ENCODE measurements at places on chromosomes 5 and 9.

DNA sequence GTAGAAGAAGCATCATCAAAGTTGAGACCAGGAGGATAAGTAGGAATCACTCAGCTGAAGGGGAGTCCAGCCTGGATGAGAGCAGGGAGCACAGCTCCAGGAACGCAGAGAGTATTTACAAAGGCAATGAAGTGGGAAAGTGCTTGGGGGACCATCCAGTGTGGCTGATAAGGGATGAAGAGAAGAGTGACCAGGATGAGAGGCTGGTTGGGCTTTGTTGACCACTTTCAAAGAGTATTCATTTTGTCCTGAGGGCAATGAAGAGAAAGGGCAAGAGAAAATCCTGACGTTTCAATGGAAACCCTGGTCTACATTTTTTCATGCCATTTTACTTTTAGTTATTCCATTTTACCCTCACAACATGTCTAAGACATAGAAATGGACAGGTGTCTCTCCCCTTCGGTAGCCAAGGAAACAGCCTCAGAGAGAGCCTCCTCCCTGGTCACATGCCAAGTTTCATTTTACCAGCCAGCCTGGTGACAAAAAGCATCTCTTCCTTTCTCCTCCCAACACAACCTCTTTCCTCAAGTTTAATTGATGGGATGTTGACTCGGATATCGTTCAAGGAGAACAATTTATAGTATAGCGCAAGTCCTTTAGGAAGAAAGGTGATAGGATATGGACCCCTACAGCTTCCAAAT lies 492.7 kb upstream of the CLINT1 start:
- DNase-seq: no peak

- DNase-seq: no peak
Measured at GRCh38 chr5:148974642-148975327, 88.1 kb downstream of the SH3TC2 start.

DNA sequence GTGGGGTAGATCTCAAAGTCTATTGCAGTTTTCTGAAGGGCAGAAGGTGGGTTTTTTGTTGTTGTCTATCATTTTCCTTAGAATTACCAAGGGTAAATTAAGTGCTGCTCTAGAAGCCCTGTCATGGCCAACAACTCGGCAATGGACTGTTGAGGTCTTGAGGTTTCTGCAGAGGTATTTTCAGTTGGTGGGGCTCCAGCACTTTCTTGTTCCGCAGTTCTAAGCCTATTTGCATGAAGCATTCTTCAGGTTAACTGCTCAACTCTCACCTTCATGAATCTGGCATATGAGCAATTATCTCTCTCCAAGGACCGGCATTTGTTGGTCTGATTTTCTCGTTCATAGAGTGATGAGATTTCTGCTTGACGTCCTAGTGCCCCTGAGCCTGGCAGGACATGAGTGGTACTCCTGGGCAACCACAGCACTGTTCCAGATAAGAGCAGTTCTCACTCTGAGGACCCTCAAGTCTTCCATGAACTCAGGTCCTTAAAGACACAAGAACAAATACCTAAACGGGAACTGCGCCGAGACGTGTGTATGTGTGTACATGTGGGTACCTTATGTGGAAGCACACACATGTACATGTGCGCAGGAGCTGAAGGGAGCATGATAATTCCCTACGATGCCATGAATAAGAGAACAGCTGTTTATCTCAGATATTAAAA lies 544.5 kb downstream of the CSNK1G3 start:
- DNase-seq: no peak

DNA sequence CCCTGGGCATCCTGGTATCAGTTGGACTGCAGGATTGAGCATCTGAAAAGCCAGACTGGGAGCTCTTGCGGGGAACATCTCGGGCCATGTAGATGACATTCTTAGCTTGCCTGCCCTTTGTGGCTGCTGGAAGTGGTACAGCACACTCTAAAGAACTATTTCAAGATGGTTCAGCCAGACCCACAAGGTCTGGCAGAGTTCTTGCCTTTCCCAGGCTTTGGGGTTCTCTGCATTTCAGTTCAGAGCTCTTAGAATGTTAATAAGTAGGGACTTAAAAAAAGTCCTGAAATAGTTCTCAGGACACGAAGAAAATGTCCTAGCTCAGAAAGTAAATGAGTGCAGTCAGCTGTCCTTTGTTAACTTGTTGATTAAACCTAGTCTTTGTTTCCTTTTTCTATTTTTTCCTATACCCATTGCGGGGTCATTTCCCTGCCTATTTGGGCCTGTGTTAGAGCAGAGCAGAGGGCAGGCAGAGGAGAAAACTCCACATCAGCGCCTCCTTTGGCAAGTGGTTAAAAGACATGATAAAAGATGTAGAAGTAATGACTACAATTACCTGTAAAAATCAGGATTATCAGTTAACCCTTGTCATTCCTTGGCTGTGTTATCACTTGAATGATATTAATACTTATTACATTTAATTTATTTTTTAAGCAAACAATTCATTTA lies 291.5 kb downstream of the ZSWIM6 start:
- no peak for DNase-seq

- no peak for DNase-seq
Measured at GRCh38 chr5:131854134-131854533, 57.3 kb upstream of the FNIP1 start.

- DNase-seq: no peak
Measured at GRCh38 chr5:74294231-74294705, 346.3 kb downstream of the ENC1 start.

DNA sequence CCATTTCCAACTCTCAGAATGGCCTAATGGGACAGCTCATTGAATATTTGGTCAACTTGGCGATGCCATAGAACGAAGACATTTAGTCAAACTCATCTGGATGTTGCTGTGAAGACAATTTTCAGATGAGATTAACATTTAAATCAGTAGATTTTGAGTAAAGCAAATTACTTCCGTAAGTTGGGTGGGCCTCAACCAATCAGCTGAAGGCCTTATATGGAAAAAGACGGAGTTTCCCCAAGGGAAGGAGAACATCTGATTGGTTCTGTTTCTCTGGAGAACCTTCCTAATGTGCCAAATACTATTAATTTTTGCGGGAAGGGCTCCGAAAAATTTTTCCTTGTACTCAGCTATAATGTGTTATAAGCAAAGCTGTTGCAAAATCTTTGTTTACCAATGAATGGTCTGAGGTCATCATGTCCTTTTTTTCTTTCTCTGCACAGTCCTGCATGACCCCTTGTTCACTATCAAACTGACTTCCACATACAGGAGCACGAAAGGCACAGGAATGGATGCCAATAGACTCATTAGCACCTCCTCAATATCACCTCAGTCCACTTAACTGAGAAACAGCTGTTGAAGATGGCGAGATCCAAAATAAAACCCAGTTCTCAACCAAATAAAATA lies 27.8 kb downstream of the CRHBP start:
- no peak for DNase-seq

GRCh38 chr9:71122421-71122820 lies 1.0 kb upstream of the TRPM3 start:
- DNase-seq: no peak

DNA sequence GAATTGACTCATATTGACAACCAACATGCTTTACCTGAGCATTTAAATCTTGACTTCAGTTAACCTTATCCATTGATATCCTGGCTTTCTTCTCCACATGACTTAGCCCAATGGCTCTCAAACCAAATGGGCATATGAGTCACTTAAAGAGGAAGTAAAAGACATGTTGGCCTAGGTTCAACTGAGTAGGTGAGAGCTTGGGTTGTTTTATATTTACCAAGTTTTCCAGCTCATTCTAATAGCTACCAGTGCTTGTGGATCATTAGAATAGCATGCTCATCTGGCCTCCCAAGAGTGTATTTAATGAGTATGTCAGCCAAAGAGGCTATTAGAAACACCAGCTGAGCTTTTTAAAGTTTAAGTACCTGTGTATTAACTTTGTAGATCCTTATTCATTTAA lies 1049.0 kb downstream of the PTPRD start:
- no peak for DNase-seq

- DNase-seq: no peak
Measured at GRCh38 chr9:132040808-132041207, 38.9 kb downstream of the MED27 start.

DNA sequence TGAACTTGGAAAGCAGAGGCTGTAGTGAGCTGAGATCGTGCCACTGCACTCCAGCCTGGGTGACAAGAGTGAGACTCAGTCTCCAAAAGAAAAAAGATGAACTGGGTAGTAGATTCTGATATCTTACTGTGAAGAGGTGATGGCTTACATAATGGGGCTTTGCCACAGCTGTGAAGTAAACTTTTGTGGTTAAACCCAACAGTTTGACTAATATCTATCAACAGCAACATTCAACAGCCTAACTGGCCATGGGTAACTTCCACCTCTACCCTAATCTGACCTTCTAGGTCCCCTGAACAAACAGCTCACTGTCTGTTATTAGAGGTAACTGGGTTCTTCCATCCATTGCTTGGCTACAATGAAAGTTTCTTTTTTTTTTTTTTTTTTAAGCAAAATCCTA lies 52.1 kb downstream of the TLE1 start:
- no peak for DNase-seq

GRCh38 chr5:34626036-34626435 lies 30.1 kb upstream of the RAI14 start:
- DNase-seq: no peak

DNA sequence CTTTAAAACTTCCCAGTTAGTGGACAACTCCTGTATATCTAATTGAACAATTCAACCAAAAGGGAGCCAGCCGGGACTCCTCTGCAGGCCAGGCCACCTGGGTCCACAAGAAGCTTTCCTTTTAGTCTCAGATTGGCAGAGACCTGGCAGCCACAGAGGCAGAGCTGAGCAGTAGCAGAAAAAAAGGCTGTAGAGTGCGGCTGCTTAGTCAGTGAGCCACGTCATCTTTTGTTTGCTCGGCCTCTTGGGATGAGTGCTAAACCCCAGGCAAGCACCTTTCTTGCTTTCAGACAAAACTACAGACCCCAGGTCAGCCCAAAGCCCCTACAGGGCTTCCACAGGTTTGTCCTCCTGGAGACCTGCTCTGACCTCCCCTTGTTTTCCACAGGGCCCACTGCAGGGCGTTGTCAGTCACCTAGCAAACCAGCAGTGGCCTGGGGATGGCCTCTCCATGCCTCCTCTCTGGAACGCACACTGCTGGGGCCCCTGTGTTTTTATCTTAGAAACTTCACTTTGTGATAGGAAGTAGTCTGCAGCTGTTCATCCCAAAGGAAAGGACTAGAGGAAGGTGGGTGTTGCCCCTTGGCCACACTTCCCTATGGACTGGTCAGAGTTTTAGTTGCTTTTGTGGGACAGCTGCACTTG lies 49.9 kb downstream of the SHB start:
- no peak for DNase-seq

- no peak for DNase-seq
Measured at GRCh38 chr5:137567226-137567625, 68.1 kb upstream of the SPOCK1 start.

DNA sequence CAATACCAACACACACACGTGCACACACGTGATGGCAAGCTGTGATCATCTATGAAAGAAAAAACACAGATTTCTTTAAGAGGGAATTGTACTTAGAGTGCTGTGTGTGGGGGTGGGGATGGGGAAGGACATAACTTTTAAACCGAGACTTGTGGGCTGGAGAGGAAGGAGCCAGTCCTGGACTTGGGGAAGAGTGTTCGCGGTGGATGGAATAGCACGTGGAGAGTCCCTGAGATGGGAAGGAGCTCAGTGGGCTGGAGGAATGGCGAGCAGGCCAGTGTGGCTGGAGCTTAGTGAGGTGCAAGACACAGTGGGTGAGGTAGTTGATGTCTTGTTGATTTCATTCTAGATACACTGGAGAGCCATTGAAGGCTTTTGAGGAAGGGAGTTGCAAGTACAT lies 78.5 kb downstream of the RGS3 start:
- no peak for DNase-seq

- no peak for DNase-seq
Measured at GRCh38 chr5:16849775-16850174, 86.3 kb downstream of the MYO10 start.

GRCh38 chr9:109139851-109140250 lies 20.1 kb upstream of the TMEM245 start:
- no peak for DNase-seq

DNA sequence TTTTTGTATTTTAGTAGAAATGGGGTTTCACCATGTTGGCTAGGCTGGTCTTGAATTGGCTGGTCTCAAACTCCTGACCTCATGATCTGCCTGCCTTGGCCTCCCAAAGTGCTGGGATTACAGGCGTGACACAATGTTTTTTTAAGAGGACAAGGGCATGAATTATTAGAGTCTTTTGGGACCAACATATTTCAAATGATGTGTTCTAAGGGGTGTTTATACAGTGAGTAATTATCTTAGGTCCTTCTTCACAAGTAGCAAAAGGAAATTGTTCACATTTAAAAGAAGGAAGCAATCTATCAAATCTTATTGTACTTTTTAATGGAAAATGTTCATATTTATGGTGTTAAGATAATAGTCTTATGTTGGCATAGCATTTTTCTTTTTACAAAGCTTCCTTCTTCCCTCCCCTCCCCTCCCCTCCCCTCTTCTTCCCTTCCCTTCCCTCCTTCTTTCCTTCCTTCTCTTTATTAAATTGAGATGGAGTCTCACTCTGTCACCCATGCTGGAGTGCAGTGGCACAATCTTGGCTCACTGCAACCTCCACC lies 6.7 kb downstream of the GNG10 start:
- no peak for DNase-seq

DNA sequence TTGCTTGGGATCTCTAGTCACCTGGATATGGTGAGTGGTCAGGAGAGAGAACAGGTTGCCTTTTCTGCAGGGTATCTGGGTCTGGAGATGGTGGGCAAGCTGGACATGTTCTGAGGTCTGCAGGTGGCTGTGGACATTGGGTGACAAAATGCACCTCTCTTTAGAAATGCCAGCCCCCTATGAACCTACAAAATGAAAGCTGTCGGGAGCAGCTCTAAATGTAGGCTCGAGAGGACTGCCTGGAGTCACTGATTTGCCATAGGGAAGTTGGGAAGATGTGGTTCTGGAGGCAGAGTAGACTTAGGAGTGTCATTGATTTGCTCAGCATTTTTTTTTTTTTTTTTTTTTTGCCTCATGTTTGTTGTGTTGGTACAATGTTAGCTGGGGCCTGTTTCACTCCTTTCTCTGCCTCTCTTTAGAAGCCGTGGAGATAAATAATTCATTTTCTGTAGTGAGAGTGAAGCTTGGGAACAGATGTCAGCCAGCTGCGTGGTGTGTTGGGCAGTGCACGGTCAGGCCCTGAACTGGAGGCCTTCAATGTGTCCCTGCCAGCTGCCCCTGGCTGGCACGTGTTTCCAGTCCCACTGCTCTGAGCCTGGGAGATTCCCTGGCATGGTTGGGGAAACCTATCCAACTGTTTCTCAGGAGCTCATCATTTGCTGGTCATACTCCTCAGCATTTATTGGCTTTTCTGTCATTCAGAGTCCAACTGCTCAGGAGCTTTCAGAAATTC lies 5.4 kb downstream of the RGS3 start:
- DNase-seq: no peak

GRCh38 chr5:35227720-35228119 lies 2.6 kb downstream of the PRLR start:
- DNase-seq: no peak

- no peak for DNase-seq
Measured at GRCh38 chr9:132556714-132557113, 25.7 kb upstream of the BARHL1 start.
